Stimulated activated CD8-positive, alpha-beta memory T cell treated with anti-CD3 and anti-CD28 coated beads, Interleukin-4, amount 100 ng/mL, for 24 hours (primary cell): ENCODE measurements at places on chromosomes 5 and 9.

DNA sequence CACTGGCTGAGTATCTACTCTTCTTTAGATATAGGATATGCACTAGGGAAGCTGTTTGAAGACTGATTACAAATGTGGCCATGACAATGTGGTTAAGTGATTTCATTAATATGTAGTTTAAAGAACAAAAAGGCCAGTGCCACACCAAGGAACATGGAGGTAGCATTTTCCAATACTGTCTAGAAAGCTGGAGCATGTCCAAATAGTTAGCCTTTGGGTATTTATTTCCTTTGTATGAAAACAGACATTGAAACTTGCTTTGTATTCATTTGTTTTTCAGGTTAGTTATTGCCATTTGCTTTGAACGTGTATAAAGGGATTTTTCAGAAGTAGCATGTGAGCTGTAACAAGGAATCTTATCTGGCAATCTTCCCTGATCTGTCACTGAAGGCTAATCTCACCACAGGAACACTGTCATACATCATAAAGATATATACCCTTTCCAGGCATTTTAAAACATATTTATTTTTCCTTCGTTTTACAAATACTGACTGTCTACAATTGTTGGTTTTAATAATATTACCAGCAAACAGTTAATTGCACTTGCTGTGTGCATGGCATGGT lies 93.4 kb downstream of the PLPPR1 start:
- no peak for DNase-seq

- no peak for DNase-seq
These were observed 8.1 kb downstream of the PRDM12 start for GRCh38 chr9:130672466-130672865.

DNA sequence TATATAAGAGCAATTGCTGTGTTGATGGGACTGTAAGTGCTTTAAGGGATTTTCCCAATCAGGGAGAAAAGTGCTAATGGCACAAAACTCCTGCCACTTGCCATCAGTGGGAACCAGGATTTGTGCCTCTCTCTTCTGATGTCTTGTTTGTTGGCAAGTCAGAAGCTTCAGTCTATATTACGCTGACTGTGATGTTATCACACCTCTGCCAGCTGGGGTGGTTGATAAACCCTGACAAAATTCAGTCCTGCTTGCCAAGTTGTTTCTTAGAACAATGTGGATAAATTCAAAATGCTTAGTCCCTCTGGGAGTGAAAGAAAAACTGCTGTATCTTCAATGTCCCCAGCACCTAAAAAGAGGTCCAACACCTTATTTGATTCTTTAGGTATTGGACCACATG lies 161.4 kb upstream of the FBXL7 start:
- DNase-seq: no peak

DNA sequence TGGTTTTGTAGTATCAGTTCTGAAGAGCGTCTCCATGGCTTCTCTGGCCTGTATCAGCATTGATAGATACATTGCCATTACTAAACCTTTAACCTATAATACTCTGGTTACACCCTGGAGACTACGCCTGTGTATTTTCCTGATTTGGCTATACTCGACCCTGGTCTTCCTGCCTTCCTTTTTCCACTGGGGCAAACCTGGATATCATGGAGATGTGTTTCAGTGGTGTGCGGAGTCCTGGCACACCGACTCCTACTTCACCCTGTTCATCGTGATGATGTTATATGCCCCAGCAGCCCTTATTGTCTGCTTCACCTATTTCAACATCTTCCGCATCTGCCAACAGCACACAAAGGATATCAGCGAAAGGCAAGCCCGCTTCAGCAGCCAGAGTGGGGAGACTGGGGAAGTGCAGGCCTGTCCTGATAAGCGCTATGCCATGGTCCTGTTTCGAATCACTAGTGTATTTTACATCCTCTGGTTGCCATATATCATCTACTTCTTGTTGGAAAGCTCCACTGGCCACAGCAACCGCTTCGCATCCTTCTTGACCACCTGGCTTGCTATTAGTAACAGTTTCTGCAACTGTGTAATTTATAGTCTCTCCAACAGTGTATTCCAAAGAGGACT lies 1.5 kb downstream of the GPR21 start:
- no peak for DNase-seq

DNA sequence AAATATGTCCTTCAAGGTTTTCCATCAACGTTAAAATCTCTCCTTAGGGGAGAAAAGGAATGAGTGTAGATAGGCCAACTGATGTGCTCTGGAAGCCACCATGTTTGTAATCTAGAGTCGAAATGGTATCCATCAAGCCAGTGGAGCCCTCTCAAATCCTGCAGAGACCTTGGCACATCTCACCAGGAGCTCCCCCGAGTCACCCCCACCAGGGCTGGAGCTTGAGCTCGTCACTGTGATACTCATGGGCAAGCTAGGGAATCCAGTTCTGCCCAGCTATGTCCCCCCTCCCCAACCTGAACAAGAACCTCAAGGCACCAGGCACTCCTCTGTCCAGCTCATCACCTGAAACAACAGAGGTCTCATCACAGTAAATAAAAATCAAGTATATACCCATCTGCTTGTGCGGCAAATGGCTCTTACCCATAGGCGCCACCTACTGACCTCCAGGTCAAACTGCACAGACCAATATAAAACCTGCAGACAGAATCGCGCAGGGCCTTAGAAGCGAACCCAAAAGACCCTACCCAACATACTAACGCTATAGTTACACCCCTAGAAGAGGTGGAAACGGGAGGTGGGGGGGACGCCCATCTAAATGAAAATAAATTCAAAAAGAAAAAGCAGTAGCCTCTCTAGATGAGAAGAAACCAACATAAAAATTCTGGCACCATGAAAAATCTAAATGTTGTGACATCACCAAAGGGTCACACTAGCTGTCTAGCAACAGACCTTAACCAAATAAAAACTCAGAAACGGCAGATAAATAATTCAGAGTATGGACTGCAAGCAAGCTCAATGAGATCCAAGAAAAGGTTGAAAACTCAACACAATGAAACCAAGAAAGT lies 75.0 kb downstream of the TTC39B start:
- DNase-seq: peak; percentile 2

- DNase-seq: no peak
These were observed 448.5 kb downstream of the MAT2B start for GRCh38 chr5:163953901-163954300.

- no peak for DNase-seq
These were observed 41.8 kb downstream of the LMNB1 start for GRCh38 chr5:126818736-126819135.

DNA sequence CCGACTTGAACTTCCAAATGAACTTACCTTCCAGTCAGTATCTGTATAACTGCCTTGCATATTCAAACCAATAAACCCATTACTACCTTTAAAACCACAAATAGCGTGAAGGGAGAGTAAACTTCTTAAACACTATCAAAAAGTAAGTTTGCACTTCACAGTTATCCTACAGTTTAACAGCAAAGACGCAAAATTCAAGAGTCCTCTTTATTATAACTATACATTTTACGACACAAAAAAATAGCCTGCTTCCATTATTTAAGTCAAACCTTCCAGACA lies 1.8 kb downstream of the PTBP3 start:
- no peak for DNase-seq

GRCh38 chr5:69454460-69455249 lies 37.9 kb upstream of the OCLN start:
- DNase-seq: no peak

GRCh38 chr5:33934176-33934575 lies 2.0 kb upstream of the RXFP3 start:
- no peak for DNase-seq

- no peak for DNase-seq
These were observed 49.1 kb upstream of the GADD45G start for GRCh38 chr9:89555451-89556375.

GRCh38 chr9:70261131-70261870 lies 2.5 kb downstream of the SMC5 start:
- no peak for DNase-seq

GRCh38 chr5:163976696-163977095 lies 471.3 kb downstream of the MAT2B start:
- DNase-seq: no peak

GRCh38 chr5:6753851-6754250 lies 40.6 kb downstream of the TENT4A start:
- DNase-seq: no peak

- DNase-seq: no peak
These were observed 148.7 kb upstream of the SLC1A3 start for GRCh38 chr5:36457511-36458270.

GRCh38 chr9:70293214-70293613 lies 34.4 kb downstream of the SMC5 start:
- no peak for DNase-seq

GRCh38 chr5:74206579-74207550 lies 433.7 kb downstream of the ENC1 start:
- no peak for DNase-seq

DNA sequence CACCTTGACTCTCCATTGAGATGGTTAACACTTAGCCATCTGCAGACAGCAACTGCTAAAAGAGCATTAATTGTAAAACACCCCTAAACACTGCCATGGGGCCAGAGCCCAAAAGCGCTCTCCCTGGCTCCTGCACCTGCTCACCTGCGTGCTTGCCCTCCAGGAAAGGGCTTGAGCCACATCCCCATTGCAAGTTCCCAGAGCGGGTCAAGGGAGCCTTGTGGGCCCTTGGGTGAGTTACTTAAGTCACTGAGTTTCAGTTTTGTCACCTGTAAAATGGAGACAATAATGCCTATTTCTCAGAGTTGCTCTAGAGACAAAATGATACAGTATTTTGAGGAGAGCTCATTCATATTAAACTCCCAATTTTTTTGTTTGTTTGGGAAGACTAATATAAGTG lies 967.8 kb downstream of the PTPRD start:
- no peak for DNase-seq

DNA sequence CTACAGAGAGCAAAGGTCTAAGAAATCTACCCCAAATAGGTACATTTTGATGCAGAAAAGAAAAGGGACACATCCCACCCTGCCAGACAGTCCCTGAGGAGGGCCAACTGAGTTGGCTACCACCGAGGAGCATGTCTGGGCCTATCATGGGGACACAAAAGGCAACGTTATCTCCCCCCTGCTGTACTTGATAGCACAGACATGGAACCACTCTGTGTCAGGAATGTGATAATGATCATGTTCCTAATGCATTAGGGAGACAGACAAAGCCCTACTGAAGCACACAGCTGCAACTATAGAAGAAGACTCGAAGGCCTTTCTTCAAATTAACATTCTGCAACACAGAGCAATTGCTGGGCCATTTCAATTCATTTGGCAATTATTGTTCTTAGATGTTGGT lies 84.5 kb downstream of the ENC1 start:
- DNase-seq: no peak

DNA sequence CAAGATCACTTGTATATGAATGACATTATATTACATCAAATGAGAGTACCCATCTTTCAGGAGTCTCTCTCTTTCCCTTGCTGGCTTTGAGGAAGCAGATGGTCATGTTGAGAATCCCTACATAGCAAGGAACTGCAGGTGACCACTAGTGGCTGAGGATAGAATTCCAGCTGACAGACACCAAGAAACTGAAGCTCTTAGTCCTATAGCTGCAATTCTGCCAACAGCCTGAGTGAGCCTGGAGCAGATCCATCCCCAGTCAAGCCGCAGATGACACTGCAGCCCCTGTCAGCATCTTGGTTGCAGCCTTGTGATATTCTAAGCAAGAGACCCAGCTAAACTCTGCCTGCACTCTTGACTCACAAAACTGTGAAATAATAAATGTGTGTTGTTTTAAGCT lies 531.5 kb downstream of the CSNK1G3 start:
- no peak for DNase-seq

DNA sequence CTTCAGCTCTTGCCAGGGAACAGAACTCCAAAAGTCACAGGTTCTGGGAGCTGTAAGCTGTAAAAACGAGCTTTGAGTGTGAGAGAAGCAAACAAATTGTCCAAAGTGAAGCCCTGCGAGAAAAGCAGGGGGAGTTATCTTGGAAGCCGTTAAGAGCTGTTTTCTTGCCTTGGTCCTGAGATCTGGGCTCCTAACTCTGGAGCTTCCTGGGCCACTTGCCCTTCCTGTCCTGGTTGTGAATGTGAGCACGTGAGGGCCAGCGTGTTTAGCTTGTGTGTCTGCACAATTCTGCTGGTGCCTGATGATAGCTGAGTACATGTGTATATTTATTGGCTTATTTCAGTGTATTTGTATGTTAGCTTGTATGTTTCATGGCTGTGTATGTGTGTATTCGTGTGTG lies 40.5 kb downstream of the DAB2IP start:
- no peak for DNase-seq

- DNase-seq: no peak
These were observed 4.5 kb upstream of the CDX1 start for GRCh38 chr5:150162142-150162513.

- DNase-seq: no peak
These were observed 29.4 kb downstream of the DROSHA start for GRCh38 chr5:31502506-31502905.

- DNase-seq: no peak
These were observed 17.1 kb upstream of the NRARP start for GRCh38 chr9:137319011-137319738.

DNA sequence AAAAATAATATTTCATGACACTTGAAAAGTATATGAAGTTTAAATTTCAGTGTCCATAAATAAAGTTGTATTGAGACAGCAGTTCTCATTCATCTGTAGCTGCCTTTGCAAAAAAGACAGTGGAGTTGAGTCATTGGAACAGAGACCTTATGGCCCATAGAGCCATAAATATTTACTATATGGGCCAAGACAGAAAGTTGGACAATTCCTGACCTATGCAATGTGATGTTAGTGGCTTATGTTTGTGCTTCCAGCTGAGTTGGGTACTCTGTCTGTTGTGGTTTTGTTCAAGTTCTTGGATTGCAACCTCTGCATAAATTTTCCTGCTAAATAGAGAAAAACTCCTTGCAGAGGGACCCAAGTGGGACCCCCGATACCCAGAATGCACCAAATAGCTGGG lies 69.8 kb downstream of the KCNIP1 start:
- DNase-seq: no peak

GRCh38 chr5:149030392-149030791 lies 32.5 kb downstream of the SH3TC2 start:
- no peak for DNase-seq

- no peak for DNase-seq
These were observed 302.2 kb downstream of the EBF1 start for GRCh38 chr5:158797498-158797845.

DNA sequence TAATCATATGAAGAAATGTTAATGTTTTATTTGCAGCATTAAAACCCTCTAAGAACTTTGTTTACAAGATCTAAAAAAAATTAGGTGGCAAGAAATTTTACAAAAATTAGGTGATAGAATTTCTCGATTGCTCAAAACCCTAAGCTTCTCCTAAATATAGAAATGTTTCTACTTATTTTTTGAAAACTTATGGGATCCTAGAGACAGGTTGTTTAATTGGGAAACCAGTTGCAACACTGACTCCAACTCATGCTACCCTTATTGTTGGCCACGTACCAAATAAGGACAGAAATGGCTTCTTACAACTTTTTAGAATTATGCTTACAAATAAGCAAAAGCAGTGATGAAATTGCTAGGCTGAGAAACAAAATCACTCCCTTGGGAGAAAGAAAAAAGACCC lies 531.1 kb downstream of the PDE4D start:
- DNase-seq: no peak

- no peak for DNase-seq
These were observed 66.0 kb downstream of the PLAC8L1 start for GRCh38 chr5:146039420-146039819.
